ENCODE measurements at places on chromosomes 7 and 10.

- DNase-seq, result no peak
Measured at GRCh38 chr7:16874066-16874465, 7.7 kb downstream of the AGR3 start.

- no peak for DNase-seq
Measured at GRCh38 chr10:76071653-76072365, 640.4 kb downstream of the LRMDA start.

DNA sequence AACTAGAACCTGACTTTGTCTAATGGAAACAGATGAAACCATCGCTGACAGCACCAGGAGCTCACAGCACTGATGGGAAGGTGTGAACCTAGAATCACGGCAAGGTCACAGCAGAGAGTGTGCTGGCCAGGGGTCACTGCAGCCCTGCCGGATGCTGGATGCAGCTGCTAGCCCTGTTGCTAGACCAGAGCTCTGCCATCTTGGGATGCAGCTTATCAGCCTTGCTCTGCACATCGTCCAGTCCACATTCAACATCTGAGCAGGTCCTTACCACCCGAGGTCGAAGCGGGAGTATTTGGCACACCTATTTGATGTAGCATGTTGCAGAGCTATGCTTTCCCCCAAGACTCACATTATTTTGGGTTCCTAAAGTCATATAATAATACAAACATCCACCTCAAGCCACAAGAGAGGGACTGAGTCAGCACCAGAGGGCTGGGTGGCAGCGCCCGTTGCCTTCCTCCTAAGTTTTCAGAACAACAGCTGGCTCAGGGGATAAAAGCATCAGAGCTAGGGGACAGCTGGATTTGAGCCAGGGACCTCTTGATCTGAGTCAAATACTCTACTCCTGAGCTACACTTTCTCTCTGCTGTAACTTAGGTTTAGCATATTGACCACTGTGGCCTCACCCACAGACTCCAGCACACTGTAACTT, 135.3 kb downstream of the ZNF467 start:
- no peak for DNase-seq

- no peak for DNase-seq
Measured at GRCh38 chr7:88073626-88074025, 139.6 kb downstream of the ADAM22 start.

- DNase-seq, result no peak
Measured at GRCh38 chr10:71971311-71971731, 7.1 kb downstream of the CHST3 start.

DNA sequence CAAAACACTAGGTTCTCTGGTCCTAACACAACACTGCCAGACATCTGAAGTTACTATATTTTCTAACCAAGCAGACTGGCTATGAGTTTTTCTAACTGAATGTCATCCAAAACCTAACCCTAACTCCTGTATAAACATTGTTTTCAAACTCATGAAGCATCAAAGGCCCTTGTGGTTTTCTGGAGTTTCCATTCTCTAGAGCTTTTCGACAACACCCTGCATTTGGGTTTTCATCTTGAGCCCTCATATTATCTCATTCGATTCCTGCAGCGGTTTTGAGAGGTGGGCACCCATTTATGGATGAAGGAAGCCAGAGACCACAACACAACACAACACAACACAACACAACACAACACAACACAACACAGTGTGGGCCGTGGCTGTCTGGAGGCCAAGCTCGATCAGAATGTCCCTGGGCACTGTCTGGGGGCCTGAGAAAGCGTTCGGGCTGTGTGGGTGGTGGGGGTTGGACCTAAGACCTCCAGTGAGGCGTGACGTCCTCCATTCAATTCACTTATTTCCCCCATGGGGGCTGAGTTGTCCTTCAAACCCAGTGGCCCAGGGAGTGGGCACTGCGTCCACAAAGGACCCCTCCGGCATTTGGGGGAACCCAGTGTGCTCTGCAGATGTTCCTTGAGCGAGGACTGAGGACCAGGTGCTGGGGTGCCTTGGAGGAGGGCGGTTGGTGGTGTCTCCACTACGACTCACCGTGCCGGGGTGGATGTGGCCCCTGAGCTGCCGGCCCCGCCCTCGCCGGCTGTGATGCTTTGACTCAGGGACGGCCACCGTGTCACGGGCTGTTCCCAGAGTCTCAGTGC, 490.4 kb downstream of the DNAJB6 start:
- DNase-seq, result no peak

- DNase-seq, result no peak
Measured at GRCh38 chr10:132355754-132356153, 23.8 kb downstream of the LRRC27 start.

- peak; percentile 21 for DNase-seq
Measured at GRCh38 chr10:126969310-126969709, 64.1 kb downstream of the DOCK1 start.

DNA sequence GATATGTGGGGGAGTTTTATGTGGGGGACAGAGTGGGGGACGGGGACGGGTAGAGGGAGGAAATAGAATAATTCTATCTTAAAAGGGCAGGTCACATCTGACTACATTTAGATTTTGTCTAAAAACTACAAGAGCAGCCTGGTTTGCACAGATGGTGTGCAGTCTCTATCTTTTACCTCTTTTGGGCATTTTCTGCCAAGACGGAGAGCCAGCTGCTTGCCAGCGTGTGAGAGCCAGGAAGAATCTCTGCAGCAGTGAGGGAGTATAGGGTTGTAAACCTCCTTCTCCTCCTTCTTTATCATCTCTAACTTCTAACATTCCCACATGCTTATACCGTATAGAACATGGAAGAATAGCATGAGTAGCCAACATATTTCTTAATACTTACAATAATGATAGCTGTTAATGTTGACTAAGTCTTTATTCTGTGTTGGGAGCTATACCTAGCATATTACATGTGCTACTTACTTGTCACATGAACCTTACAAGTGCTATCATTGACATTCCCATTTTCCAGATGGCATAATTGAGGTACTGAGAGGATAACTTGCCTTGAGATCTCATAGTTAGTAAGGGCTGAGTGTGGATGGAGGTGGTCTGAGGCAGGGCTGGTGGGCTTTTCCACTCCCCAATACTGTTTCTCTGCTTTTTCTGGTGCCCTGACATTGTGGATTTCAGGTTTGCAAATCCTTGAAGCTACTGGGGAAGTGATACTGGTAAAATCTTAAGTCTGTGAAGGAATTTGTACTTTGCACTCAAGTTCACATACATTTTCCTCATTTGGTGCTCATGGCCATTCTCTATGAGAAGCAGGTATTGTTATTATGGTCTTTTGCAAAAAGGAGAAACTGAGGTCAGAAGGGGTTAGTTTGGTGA, 1.1 kb downstream of the ENTPD1 start:
- no peak for DNase-seq

DNA sequence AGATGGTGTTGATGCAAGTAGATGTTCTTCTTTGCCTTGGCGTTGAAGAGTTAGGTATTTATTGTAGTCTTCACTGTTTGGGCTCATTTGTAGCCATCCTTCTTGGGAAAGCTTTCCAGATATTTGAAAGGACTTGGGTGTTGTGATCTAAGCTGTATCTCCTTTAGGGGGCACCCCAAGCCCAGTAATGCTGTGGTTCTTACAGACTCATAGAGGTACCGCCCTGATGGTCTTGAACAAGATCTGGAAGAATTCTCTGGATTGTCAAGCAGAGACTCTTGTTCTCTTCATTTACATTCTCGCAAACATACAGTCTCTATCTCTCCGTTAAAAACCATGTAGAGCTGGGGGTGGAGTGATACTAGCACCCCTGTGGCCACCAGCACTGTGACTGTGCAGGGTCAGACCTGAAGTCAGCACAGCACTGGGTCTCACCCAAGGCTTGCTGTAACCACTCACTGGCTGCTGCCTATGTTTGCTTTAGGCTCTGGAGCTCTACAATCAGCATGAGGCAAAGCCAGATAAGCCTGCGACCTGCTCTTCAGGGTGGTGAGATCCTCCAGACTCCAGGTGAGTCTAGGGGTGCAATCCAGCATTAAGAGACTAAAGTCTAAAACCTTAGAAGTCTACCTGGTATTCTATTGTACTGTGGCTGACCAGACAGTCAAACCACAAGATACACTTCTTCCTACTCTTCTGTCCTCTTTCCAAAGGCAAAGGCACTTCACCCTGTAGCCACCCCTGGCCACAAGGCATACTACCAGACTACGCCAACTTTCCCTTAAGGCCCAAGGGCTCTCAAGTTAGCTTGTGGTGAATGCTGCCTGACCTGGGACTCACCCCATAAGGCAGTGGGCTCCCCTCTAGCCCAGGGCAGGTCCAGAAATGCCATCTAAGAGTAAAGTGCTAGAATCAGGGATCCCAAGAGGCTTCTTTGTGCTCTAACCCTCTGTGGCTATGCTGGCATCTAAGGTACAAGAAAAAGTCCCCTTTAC, 209.7 kb upstream of the TMEM196 start:
- DNase-seq, result peak; percentile 71

DNA sequence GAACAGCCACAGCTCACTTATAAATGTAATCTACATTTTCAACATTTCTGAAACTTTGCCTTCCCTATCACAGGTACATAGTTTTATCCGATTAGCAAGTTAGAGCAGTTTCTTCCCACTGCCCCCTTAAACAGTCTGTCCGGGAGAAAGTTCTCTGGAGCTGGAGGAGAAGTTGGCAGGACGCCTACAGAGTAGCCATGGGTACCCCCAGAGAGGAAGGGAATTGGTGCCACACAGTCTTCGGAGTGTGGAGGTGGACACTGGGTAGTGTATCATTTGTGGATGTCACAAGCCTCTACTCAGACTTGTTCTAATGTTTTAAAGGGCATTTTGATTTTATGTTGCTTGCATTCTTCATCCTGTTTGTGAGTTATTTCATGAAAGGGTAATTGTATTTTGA, 39.0 kb downstream of the TAF3 start:
- no peak for DNase-seq

- no peak for DNase-seq
Measured at GRCh38 chr7:155645662-155646061, 1.2 kb downstream of the RBM33 start.

GRCh38 chr7:32264702-32265284, 194.6 kb upstream of the PDE1C start:
- DNase-seq, result no peak

GRCh38 chr7:154990964-154991540, 11.9 kb downstream of the PAXIP1 start:
- no peak for DNase-seq

DNA sequence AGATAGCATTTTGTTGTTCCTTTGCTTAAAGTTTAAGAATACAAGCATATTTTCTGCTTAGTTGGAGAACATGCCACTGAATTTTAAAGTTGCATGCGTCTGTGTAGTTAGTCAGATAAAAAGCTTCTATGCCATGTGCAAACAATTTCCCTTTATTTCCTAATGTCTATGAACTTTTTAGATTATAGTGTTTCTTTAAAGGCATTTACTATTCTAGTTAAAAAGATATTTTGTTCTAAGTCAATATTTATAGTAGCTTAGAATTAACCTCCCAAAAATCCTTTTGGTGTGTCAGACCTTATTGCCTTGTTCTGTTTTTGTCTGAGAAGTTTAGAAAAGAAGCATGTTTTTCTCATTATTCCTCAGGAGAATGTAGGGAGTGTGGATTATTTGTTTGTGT, 99.0 kb upstream of the GATA3 start:
- DNase-seq, result no peak

- DNase-seq, result no peak
Measured at GRCh38 chr10:29642990-29643389, 8.2 kb upstream of the SVIL start.

GRCh38 chr7:14748461-14748860, 154.1 kb downstream of the DGKB start:
- peak; percentile 90 for DNase-seq

- DNase-seq, result no peak
Measured at GRCh38 chr10:43985941-43986340, 337.3 kb upstream of the ZNF32 start.

DNA sequence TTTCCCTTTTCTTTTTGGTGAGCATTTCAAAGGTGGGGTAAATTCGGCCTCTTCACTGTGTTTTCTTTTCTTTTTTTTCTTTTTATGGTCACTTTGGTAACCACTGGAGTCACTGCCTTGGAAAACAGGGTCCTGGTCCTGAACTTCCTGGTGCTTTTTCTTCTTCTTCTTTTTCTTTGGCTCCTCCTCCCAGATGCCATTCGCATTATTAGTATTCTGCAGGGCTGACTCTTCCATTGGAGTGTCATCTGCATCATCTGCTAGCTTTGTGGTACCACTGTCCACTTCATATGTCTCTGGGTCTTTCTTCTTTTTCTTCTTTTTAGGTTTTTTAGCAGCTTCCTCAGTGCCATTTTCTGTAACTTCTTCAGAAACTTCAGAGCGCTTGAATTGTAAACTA, 10.5 kb downstream of the POLR1F start:
- DNase-seq, result peak; percentile 45

DNA sequence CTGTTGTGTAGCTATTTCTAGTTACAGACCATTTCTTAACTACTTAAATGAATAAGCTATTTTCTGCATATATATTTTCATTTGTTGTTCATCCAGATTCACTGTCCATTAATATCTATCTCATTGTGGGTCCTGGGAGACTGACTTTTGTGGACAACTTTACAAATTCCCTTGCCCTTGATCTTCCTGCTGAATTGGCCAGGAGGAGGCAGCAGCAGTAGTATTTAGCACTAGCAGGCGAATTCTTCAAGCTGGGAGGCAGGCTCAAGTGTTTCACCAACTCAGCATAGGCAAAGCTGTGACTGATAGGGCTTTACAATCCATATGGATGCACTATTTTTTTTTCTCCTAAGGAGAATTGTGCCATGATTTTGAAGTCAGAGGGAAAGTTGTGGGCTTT, 461.0 kb upstream of the NRG3 start:
- no peak for DNase-seq

GRCh38 chr7:1096156-1097119, 8.5 kb downstream of the GPER1 start:
- DNase-seq, result no peak

GRCh38 chr10:130169136-130169859, 33.1 kb downstream of the GLRX3 start:
- no peak for DNase-seq

GRCh38 chr7:142873281-142873784, 12.2 kb downstream of the TRPV6 start:
- peak; percentile 3 for DNase-seq

- DNase-seq, result no peak
Measured at GRCh38 chr7:101428093-101428866, 65.6 kb downstream of the COL26A1 start.

DNA sequence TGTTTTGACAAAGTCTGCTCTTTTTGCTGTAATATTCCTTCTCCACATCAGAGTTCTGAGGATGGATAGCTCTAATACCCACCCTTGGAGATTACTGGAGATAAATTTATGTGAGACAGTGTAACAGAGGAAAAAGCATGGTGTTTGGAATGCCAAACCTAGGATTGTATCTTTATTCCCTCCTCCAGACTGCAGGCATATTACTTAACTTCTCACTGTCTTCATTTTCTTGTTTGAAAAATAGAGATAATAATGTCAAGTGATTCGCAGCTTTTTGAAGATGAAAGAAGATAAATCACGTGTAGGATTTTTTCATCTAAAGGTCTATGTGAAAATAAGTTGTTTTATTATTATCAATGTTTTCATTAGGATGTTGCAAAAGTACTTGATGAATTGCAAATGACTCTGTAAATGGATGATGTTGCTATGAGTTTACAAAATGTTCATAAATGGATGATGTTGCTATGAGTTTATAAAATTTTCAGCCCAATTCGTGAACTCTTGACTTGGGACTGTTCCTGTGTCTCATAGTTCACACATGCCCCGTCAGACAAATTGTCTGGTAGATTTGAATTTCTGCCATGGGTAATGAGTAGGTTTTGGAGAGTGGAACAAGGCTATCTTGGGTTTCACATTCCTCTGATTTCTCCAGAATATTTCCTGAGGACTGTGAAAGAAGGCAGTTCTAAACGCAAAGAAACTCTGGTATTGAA, 113.1 kb upstream of the IGFBP3 start:
- peak; percentile 73 for DNase-seq

Data from ELR (cell line).